ENCODE measurements at places on chromosomes 11 and 22.
A peak's percentile ranks its signal among the peaks of the same experiment; 100 is the strongest.

DNA sequence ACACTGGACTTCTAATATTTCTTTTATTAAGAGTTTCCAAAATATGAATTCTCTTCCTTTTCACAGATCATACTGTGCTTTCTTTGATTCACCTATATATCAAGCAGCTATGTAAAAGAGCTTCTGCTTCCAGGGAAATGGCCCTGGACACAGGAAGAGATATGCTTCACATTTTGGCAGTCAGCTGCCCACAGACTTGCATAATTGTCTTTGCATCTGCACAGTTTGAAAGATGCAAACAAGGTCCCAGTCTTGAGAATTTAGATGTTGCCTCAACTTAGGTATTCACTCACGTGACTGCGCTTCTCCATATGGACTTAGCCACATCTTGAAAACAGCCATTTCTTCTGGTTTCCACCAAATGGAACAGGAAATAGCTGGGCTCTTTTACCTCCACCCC, 92.3 kb upstream of the POU2AF2 start:
- no peak for DNase-seq

- no peak for DNase-seq
Observed at GRCh38 chr11:3890806-3891205, 35.3 kb downstream of the STIM1 start.

- no peak for DNase-seq
Observed at GRCh38 chr22:46068593-46069491, 81.5 kb upstream of the PPARA start.

- DNase-seq, result peak; percentile 73
Observed at GRCh38 chr11:11580841-11581411, 40.9 kb downstream of the GALNT18 start.

- no peak for DNase-seq
Observed at GRCh38 chr11:73576185-73576614, 21.7 kb downstream of the FAM168A start.

- no peak for DNase-seq
Observed at GRCh38 chr22:31098632-31099110, 8.7 kb downstream of the SELENOM start.

DNA sequence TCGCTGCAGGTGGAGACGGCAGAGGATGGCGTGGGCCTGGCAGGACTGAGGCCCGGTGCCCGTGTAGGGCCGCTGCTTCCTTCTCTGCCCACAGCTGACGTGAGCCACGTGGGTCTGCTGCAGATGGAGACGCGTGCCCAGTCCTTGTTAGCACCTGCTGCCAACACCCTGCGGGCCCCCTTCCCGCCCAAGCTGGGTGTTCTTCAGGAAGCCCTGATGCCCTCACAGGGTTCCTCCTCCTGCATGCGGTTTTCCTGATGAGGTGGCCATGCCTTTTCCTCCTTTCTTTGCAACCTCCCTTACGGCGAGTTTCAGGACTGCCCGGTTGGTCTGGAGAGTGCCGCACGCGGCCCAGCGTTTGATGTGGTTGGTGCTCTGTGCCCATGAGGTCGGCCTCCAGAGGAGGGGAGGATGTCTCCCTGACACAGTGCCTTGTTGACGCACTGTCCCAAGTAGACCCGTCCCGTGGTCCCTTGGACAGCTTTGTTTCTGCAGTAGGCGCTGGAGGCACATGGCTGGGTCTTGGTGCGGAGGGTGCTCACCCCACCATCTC, 44.7 kb downstream of the AP2A2 start:
- no peak for DNase-seq

- DNase-seq, result no peak
Observed at GRCh38 chr22:38108561-38109319, 1.7 kb downstream of the BAIAP2L2 start.

DNA sequence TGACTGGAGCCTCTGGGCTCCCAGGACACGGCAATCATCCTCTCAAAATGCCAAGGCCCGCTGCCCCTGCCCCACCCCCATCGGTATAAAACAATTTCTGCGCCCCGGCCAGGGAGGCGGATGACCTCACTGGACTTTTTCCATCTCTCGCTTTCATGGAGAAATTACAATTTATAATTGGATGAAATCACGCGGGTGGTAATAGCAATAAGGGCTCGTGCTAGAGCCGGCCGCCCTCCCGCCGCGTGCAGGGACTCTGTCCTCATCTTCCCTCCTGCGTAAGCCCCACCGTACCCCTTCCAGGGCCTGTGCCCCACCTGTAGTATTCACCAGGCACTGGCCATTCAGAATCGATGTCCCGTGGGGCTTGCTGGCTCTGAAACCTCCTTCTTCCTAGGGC, 64.5 kb downstream of the MACROD1 start:
- DNase-seq, result no peak

DNA sequence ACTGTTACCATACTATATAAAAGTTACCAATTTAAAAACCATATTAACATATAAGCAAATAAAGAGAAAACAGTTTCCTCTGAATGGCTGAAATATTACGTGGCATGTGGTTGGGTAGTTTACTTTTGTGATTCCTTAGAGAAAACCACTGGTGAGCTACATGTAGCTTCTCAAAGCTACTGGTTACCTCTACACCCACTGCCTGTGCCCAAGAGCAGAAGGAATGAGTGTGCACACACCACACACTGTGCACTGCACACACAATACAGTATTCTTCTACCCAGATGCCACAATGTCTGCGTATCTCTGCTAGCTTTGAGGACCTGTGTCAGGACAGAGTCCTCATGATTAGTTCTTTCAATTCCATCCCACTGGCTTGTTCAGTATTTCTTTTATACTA, 25.5 kb upstream of the YPEL1 start:
- DNase-seq, result no peak

DNA sequence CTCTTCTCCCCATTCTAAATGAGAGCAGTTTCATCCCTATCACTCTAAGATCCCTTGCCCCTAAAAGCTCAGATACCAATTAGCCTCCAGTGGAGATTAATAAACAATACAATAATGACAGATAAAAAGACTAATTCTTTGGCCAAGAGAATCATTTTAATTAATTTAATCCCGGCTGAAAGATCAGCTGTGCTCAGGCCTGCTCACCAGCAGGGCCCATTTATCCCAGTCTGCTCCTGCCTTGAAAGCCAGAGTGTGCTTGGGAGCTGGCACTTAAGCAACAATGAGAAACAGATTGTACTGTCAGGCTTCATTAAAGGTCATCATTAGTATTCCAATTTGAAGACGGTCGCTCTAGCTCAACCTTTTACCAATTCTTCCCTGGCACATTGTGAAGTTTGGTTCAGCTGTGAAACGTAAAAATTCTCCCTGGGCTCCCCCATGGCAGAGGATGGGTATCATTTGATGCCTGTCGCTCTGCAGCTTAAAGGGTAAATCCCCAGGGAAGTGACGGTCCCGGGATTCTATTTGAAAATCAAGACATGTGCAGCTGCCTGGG, 36.1 kb upstream of the HTATIP2 start:
- DNase-seq, result no peak

DNA sequence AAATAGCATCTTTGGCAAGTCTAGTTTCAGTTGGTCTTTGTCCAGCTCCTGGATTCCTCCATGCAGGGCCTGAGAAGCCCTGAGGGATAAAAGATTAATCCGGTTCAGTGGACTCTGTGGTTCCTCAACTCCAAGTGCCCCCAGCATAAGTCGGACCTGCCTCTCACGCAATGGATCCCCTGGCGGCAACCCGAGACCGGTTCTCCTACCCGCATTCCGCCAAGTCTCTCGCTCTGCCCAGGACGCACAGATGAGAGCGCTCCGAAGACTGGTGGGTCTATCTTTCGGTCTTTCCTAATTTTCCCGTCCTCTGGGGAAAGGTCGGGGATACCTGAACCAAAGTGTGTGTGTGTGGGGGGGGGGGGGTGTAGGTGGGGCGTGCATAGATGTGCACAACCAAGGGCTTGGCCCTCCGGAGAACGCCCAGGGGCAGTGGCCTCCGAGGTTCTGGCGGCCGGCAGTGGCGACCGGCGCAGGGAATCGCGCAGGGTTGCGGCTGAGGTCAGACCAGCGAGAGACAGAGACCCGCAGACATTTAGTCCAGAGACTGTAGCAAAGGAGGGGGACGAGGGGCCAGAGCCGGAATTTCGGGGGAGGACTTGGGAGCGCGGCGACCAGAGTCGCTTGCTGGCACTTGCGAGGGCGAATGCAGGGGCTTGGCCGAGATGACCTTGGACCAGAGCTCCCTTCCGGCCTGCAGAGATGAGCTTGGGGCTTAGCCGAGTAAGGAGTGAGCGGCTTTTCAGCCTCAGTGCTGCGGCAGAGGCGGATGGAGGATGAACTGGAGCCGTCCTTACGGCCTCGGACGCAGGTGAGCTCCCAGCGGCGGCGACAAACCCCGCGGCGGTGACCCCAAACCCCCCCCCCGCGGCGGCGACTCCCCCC, 712 bp upstream of the SLC2A11 start:
- DNase-seq, result no peak

DNA sequence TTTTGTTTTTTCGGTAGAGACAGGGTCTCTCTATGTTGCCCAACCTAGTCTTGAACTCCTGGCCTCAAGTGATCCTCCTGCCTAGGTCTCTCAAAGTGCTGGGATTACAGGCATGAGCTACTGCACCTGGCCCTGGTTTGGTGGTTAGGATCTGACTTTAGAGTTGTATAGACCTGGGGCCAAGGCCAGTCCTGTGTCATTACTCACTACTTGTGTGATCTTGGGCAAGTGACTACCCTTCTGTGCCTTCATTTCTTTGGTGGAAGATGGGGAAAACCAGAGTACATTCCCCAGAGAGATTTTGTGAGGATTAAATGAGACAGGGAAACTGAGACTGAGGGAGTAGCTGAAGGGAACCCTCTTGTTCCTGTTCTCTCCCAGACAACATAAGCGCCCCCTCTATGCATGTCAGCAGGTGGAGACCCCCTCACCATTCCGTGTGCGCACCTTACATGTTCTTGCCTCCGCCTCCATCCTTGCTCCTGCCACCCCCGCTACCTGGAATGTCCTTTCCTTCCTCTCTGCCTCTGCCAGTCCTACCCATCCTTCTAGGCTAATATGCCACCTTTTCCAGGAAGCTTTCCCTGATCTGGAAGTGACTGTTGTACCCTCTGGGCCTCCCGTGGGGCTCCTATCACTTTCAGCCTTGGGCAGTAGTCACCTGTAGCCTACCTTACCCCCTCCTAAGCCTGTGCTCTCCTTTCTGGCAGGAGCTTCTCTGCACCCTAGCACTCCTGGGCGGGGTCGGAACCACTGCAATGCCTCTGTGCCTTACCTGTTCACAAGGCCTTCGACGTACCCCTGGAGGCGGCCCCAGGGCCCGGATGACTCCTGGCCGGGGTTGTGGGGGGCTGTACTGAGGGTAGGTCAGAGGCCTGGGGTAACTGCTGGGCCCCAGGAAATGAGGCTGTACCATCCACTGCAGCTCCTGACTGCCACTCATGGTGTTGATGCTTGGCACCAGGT, 3.9 kb downstream of the FOSL1 start:
- no peak for DNase-seq

DNA sequence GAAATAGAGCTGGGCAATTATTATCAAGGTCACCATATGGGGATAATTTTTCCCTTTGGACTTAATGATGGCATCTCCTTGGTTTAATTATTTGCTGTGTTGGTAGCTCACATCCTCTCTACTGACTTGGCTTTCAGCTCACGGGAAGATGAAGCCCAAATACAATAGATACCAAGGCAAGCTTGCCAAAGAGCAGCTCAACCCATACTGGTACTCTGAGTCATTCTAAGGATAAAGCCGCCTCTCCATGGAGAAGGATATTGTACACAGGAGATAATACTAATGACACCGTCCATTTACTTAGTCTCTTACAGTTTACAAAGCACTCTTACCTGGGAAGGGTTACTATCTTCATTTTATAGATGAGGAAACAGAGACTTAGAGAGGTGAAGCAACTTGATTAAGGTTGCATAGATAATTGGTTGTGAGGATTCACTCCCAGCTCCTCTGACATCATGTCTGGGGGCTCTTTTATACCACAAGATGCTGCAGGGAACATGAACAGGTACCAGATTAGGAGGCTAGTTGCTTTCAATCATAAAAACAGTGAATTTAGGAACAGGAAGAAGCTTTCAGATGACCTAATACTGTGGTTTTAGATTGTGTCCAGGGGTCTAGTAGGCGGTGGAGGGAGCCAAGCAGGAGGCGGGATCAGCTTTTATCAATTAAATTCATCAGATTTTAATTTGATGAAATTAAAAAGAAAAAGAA, 48.3 kb upstream of the PICALM start:
- DNase-seq, result no peak

- DNase-seq, result no peak
Observed at GRCh38 chr11:119552106-119552485, 129.1 kb upstream of the THY1 start.

DNA sequence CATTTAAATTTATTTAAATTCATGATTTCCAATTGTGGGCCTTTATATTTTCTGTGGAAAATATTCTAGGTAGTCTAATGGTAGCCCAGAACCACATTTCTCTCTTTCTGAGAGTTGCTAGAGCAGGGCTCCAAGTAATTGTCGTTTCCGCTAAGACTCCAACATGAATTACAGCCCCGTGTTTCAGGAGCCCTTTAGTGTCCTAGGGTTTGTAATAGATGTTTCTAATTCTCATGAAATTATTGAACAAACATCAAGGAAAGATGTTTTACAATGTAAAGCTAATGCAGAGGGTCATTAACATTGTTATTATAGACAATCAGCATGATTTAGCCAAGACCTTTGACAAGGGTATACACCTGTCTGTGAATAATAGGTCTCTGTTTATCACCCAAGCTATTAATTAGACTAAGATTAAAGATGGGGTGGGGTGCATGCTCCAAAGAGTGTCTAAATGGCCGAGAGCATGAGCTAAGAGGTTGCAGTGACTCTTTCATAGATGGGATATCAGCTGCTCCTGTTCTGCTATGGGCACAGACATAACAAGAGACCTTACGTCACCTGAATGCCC, 81.8 kb upstream of the NTM start:
- DNase-seq, result no peak

- DNase-seq, result no peak
Observed at GRCh38 chr11:113698515-113698914, 7.6 kb downstream of the TMPRSS5 start.

GRCh38 chr11:63805844-63806415, 7.3 kb upstream of the SPINDOC start:
- no peak for DNase-seq

DNA sequence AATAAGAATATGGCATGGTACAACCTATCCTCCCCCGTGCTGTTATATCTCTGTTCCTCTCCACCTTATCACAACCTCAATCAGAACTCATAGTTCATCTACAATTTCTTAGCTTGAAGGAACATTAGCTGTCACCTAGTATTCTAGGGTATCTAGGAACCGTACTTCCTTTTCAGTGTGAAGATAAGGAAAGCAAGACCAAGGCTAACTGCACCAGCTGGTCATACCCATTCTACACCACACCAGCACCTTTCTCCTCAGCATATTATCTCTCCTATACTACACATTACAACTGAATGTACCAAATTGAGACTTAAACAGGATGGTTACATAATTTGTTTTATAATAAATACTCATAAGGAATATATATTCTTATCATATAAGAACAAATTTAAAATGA, 73.1 kb downstream of the ARHGAP32 start:
- DNase-seq, result no peak

DNA sequence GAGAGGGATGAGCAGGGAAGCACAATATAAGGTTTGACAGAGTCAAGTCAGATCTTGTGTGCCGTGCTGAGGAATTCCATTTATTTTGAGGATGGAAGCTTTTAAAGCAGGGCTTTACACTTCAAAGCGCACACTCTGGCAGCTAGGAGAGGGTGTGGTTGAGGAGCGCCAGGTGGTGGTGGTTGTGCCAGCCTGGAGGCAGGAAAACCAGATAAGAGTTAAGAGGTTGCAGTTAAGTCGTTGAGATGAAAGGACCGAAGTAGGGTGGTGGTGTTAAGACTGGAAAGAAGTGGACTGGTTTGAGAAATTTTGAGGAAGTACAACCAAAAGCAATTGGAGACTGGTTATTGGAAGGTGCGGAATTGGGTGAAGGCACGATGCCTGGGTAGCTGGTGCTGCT, 231.6 kb upstream of the TBCEL start:
- no peak for DNase-seq

Measured in NCI-H2029 treated with DMSO at 0.1 percent for 48 hours (cell line).